ENCODE measurements at places on chromosomes 6 and 20.

- no peak for DNase-seq
These were observed 65.5 kb upstream of the BTN3A2 start for GRCh38 chr6:26299286-26300042.

DNA sequence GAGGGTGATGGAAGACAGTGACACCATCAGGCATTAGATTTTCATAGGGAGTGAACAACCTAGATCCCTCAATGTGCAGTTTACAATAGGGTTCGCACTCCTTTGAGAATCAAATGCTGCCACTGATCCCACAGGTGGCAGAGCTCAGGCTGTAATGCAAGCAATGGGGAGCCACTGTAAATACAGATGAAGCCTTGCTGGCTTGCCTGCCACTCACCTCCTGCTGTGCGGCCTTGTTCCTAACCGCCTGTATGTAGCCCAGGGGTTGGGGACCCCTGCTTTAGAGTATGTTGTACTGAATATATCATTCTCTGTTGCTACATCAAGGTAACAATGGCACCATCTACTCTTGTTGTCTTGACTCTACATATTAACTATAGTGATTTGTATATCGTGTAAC is 37.1 kb downstream of the TPD52L1 start:
- DNase-seq, result no peak

- no peak for DNase-seq
These were observed 2.3 kb downstream of the RNF144B start for GRCh38 chr6:18389479-18389878.

- DNase-seq, result no peak
These were observed 119.3 kb downstream of the BMP7 start for GRCh38 chr20:57147185-57147584.

DNA sequence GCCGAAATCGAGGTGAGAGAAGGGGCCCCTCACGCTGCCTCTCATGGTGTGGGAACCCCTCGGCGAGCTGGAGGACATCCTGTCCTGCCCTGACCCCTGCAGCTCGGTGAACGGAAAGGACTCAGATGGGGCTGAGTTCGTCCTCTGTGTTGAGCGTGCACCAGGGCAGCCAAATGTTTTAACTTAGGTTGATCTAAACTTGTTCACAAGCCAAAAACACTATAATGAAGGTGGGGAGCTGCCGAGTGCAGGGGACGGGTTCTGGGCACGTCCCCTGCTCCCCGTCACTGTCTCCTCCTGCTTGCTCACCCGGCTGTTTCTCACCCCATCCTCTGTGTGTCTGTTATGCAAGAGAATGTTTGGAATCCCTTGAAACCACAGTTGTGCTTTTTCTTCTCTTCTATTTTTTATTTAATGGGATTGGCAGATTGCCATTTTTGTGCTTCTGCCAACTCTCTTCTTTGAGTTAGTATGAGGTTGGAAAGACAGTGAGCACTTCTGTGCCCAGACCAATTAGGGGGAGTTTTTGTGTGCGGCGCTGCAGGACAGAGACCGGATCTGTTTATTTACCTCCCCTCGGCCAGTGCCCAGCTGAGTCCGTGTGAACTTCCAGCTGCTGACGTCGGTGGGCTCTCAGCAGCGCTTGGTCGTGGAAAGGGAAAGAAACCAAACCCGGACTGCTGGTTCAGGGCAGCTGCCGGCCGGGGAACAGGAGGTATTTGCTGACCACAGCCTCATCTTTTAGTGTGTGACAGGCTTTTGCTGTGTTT is 158.1 kb downstream of the DTNBP1 start:
- no peak for DNase-seq

DNA sequence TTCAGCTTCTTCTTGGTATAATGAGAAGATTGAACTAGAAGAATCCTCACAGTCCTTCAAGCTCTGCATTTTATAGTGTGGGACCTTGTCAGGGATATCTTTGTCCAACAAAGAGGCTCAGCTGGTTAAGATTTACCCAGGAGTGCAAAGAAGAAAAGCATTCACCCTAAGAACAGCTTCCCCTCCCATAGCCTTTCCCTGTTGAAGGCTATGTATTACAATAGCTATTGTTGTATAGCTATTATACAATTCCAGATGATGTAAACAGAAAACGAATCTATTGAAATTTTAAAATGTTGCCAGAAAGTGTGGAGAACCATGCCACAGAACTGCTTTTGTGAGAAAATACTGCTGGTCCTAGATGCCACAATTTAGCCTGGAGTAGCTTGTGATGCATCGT is 85.5 kb upstream of the CNKSR3 start:
- DNase-seq, result no peak

GRCh38 chr6:56695702-56696101 is 53.0 kb upstream of the DST start:
- DNase-seq, result no peak

DNA sequence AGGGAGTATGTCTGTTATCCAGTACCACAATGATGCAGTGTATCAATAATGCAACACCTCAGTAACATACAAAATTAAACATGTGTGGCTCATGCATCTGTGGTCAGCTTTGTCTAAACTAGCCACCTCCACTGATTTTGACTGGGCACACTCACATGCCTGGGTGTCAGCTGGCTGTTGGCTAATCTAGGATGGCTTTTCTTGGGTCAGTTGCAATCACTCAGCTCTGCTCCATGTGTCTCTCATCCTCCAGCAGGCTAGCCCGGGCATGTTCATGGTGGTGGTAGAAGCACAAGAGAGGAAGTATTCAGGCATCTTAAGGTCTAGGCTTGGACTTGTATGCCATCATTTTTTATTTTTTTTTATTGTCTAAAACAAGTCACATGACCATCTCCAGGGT is 59.3 kb upstream of the JAG1 start:
- DNase-seq, result no peak

DNA sequence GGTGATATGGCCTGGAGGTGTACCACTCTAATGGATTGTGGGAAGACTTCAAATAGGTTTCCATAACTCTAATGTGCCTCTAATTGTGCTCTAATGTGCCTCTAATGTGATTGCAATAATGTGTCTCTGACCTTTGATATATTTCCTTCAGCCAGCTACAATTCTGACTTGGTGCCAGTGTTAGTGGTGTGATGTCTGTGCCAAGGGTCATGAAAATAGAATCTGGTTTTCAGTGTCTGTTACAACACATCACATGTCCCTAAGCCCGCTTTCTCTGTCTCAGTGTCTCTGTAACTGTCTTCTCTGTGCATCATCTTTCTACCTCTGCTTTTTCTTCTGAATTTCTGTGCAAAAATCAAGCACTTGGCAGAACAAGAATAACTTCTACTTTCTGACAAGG is 77.2 kb upstream of the ECI2 start:
- DNase-seq, result no peak

DNA sequence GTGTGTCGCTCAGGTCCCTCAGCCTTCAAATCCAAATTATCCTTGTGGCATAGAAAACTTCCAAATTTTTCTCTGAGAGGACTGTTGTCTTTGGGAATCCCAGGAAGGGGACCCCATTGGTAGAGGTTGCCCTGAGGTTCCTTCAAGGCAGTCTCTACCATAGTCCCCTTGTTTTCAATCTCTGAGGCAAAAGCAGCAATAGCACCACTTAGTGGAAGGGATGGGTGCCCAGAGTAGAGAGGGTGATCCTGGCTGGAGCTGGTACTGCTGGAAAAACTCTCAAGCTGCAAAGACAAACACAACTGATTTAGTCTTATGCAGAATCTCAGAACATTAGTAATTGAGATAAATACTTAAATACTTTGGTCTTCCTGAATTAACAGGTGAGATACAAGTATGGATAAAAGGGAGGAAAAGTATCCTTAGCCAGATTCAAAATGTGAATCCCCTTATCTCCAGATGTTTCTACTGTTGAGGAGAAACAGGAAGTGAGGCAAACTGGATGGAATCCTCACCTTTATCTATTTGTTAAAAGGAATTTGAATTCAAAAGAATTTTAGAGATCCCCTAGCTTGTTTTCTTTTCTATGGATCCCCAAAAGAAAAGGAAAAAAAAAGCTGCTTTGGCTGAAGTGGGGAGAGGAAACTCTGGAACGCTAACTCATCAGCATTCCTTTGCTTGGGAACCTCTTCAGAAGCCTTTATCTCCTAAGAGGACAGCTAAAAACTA is 13.4 kb downstream of the ZNF318 start:
- DNase-seq, result no peak

- no peak for DNase-seq
These were observed 12.5 kb downstream of the ENTPD6 start for GRCh38 chr20:25207960-25208534.

GRCh38 chr6:87656857-87657256 is 45.2 kb downstream of the AKIRIN2 start:
- DNase-seq, result no peak

All from stimulated activated CD4-positive, alpha-beta T cell treated with anti-CD3 and anti-CD28 coated beads, Interleukin-2, amount 100 ng/mL, for 24 hours (primary cell).